ENCODE measurements at places on chromosomes 11 and 22.

DNA sequence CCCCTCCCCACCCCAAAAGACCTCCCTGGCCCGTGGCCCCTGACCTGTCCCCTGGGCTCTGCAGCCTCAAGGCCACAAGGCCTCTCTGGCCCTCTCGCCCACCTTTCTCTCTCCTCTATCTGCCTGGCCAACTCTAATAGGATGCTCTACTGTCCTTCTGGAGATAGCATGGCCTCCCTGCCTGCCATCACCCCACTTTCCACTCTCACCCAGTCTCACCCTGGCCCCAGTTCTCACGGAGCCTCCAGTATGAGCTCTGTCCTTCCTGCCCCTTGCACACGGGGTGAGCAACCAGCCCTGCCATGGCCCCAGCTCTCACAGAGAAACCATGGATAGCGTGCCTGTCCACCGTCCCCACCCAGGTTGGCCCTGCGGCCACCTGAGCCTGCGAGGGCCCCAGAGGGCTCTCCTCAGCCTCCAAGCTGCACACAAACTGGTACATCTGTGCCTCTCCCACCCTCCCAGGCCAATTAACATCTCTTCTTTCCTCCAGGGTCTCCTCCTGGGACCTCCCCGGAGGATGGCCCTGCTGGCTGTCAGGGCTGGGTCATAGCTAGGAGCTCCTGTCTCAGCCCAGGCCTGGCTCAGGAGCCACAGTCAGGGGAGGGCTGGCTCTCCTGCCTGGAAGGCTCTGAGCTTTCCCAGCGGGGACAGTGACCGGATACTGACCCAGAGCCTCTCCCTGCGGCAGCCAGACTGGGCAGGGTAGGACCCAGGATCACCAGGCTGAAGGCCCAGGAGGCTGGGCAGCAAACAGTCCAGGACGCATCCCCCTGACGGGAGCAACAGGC, 22.3 kb downstream of the RTN4R start:
- DNase-seq = no peak

DNA sequence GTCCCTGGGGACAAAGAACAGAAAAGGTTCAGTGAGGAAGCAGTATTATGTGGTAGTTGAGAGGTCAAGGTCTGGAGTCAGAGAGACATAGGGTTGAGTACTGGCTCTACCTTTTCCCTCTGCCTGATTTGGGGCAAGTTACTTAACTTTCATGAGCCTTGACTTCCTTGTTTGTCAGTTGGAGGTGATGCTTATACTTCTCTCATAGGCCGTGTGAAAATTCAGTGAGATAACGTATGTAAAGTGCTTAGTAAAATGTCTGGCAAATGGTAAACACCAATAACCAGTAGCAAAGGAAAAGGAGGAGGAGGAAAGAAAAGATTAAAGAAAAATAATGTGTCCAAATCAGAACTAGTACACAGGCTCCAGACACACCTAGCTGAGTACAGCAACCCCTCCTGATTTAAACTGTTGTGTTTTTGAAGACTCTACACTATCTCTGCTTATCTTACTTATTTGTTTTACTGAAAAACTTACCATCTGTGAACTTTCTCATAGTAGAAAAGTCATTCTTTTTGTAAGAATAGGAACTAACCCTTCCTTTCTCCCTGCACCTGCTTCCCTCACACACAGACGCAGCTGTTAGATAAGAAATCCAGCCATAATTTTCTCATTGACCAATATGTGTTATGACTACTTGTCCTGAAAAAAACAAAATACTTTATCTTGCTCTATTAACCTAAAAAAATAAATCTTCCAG, 126.9 kb downstream of the CD44 start:
- no peak for DNase-seq

GRCh38 chr22:17772958-17773605, 1.2 kb downstream of the BID start:
- no peak for DNase-seq

- DNase-seq = no peak
Measured at GRCh38 chr11:26949846-26950245, 44.1 kb upstream of the FIBIN start.

DNA sequence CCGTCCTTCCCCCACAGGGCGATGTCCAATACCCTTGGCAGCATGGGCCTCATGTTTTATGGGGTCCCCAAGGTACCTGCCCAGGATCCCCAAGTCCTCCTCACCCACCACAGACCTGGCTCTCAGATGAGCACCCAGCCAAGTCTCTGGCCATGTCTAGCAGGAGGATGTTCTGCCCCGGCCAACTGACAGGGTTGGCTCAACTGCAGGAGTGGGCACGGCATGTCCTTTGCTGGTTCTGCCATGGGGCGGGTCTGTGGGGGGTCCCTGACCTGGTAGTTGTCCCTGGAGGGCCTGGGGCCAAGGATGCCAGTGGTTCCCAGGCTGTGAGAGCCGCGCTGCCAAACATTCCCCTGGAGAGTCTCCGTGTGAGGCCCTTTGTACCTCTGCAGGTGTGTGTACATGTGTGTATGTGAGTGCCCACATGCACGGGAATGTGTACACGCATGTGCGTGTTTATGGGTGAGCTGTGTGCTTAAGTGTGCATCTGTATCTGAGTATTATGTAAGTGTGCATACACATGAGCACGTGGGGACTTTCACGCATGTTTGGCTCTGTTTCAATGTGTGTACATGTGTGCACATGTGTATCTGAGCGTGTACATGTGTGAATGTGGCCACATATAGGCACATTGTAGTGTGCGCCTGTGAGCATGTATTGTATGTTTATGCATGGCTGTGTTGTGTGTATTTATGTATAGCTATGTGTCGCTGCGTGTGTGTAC, 85.5 kb downstream of the KCNQ1 start:
- no peak for DNase-seq

- DNase-seq = no peak
Measured at GRCh38 chr11:134425816-134426536, 13.9 kb upstream of the B3GAT1 start.

- no peak for DNase-seq
Measured at GRCh38 chr11:78132475-78132874, 7.0 kb downstream of the ALG8 start.

DNA sequence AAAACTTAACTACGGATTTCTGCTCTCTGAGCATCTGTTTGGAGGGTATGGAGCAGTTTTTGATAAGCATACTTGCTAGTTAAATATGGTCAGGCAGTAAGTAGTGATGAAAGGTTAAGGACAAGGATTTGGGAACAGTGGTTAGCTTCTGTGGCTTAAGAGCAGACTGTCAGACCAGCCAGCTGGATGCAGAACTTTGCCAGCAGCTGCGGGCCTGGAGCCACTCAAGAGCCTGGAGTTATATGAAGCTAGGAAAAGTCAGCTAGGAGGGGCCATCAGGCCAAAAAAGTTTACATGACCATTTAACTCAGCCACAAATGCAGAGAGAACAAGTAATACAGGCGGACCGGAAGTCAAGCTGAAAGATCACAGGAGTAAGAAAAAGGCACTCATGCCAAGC, 1817.7 kb downstream of the LRRC4C start:
- DNase-seq = no peak

GRCh38 chr11:15163136-15163535, 48.4 kb downstream of the INSC start:
- DNase-seq = no peak
